ENCODE measurements at places on chromosomes 12 and 14.

DNA sequence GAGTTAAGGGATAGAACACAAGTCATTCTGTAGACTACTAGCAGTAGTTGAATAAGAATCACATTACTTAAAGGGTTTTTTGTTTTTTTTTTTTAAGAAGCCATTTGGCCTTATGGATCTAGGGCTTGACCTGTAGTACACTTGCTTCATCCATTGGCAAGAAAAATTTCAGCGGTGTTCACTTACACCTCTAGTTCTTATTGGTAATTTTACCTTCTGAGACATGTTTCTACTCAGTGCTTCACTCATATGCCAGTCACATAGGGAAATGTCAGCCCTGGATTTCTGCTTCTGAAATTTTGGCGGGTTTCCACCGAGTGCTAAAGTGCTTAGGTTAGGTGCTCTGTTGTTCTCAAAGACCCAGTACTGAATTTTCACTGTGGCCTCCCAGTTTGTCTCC is 72.9 kb downstream of the FRMD6 start:
- DNase-seq: no peak

GRCh38 chr14:95361373-95362137 is 41.8 kb upstream of the CLMN start:
- peak; percentile 46 for DNase-seq

DNA sequence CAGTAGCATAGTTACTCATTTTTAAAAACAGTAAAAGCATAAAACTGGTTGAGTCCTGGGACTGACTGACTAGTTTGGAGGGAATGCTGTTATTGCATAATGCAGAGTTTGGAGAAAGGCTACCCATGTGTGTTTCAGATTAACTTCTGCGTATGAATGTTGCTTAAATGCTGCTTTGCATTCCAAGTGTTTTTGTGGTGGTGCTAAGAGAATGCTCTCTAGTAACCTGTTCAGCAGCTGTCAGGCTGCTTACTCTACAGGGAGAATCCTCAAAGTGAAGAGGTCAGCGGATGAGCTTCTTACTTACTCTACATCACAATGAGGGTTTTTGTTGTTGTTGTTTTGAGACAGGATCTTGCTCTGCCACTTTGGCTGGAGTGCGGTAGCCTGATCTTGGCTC is 4.3 kb downstream of the DLST start:
- DNase-seq: no peak

- DNase-seq: no peak
These were observed 6.0 kb upstream of the KLHDC2 start for GRCh38 chr14:49761839-49762551.

DNA sequence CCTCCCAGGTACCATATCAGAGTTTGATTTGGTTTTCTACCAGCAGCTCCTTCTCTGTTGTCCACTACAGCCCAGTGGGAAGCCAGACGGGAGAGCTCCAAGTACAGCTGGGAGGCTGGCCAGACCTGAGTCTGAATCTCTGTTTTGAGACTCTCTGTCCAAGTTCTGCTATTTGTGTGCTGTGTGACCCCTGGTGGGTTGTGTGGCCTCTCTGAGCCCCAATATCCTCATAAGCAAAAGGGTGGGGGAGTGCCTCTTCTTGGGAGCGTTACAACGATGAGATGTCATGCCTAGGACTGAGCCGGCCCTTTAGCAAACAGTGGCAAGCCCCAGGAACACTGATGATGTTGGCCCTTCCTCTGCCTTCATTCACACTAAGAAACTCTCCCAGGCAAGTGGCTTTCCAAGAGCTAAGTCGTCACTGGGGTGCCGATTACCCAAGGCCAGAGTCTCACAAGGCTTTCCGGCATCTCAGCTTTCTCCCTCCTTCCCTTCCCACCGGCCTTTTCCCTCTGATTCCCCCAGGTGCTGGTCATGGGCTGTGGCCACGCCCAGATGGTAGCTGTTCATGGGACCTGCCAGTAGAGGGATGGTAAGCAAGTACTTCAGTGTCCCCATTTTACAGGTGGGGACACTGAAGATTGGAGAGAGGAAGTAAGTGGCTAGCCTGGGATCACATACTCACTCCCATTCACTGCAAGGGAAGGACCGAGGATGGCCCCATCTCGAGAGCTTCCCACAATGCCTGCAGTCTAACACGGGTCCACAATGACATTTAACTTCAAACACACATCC is 47.7 kb downstream of the BCL11B start:
- no peak for DNase-seq

DNA sequence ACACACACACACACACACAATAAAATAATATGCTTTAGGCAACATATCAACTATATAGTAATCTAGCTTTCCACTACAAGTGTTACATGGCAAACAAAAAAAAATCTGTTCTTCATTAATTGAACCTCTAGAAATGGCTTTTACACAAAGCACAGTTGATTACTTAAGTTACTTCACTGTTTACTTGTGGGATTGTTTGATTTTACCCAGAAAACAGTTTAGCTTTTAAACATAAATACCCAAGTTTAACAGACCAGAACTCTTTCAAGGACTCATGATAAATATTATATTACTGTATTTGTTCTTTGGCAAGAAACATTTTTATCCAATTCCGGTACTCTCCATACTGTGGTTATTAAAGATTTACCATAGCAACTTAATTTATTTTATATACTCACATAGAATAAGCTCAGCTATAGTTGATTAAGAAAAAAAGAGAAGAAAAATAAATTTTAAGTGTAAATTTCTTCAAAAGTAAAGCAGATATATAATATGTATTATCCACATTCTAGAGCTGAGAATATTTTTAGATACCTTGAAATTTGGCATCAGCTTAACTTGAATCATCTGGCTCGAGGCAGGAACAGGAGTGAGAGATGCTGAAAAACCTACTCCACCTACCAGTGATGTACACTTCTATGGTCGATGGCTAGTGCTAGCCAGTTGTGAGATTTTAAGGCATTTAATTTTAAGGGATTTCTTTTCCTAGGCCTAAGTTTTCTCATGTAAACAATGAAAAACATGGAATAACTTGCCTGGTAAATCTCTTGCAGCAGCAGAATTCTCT is 126.0 kb downstream of the BTG1 start:
- no peak for DNase-seq

- DNase-seq: no peak
These were observed 43.2 kb downstream of the RTN1 start for GRCh38 chr14:59827401-59827800.

- no peak for DNase-seq
These were observed 593.7 kb downstream of the TMEM121 start for GRCh38 chr14:106120101-106120500.

- no peak for DNase-seq
These were observed 176.5 kb downstream of the ZFP36L1 start for GRCh38 chr14:68616221-68616902.

GRCh38 chr14:52235866-52236510 is 31.5 kb upstream of the PTGDR start:
- no peak for DNase-seq

- peak; percentile 3 for DNase-seq
These were observed 397.1 kb downstream of the MDGA2 start for GRCh38 chr14:47278233-47278842.

DNA sequence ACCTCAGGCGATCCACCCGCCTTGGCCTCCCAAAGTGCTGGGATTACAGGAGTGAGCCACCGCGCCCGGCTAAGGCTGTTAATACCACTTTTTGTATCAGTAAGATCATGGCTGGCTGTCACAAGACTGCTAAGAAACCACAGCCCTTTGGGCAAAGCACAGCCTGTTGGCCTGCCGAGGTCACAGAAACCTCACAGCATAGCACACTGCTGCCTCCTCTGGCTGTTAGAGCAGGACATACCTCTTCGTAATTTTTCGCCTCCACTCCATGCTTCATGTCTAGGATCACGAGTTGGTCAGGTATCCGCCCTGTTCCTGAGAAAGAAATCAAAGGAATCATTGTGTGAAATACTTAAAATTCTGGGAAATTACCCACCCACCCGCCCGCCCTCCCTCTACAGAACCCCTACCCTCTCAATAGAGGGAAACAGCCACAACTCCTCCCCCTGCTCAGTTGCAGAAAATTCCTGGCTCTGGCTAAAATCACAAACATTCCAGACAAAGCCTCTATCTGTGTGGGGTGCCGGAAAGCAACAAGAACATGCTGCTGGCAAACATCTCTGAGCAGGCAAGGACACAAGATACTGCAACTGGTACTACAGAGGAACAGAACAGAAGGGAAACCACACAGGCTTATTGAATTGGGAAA is 20.7 kb upstream of the NEK9 start:
- DNase-seq: no peak

- DNase-seq: peak; percentile 39
These were observed 129.0 kb upstream of the BCL2L14 start for GRCh38 chr12:11941606-11942337.

GRCh38 chr14:95294834-95295599 is 24.7 kb downstream of the CLMN start:
- DNase-seq: no peak

GRCh38 chr14:54360667-54361066 is 36.1 kb upstream of the CDKN3 start:
- no peak for DNase-seq

- no peak for DNase-seq
These were observed 14.2 kb upstream of the SRSF5 start for GRCh38 chr14:69752773-69753172.

GRCh38 chr12:108047071-108047550 is 82.0 kb upstream of the WSCD2 start:
- no peak for DNase-seq

- DNase-seq: no peak
These were observed 11.5 kb upstream of the NUP107 start for GRCh38 chr12:68675101-68675842.

DNA sequence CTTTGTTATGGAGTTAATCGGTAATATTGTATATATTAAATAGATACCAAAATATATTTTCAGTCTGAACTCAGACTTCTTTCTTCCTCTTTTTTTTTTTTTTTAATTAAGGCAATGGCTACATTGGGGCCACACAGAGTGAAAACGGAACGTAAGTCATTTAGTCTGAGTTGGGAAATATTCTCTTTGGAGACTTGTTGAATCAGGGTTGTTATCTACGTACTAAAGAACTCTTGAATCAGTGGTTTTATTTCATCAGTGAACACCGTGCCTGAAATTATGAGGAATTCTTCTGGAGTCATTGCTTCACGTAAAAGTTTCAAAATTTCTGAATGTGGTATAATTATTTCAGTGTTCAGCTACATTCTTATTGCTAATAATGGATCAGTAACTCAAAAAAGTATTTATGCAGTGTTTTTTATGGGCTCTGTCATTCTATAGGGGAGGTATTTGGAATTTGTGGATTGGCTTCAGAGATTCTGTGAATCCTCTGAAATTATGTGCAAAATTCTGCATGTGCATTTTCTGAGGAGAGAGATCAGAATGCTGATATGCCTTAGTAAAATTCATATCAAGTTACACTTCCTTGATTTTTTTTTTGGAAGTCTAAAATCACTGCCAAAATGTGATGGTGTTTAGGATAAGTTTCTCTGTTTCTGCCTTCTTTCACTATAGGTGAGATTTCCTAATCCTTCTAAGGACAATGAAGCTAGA is 39.6 kb downstream of the BRMS1L start:
- no peak for DNase-seq

- peak; percentile 12 for DNase-seq
These were observed 44.9 kb downstream of the ATP2B1 start for GRCh38 chr12:89663577-89664357.

- DNase-seq: no peak
These were observed 75.3 kb downstream of the SRGAP1 start for GRCh38 chr12:63919756-63920155.

GRCh38 chr12:119060847-119061796 is 79.8 kb downstream of the SRRM4 start:
- no peak for DNase-seq

DNA sequence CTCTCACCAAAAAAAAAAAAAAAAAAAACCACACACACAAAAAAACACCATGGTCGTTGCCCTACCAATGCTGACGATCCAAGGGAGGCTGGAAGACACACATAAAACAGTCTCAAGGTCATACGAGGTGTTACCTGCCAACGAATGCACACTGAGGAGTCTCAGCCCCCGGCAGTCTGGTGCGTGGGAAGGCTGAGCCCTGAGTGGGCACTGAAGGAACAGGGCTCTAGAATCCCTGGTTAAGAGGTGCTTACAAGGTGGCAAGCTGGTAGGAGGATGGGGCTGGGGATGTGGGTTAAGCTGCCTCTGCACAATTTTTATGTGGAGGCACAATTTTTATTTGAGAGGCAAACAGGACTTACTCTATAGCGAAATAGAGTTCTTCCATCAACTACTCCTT is 7.9 kb downstream of the LTBP2 start:
- DNase-seq: no peak

DNA sequence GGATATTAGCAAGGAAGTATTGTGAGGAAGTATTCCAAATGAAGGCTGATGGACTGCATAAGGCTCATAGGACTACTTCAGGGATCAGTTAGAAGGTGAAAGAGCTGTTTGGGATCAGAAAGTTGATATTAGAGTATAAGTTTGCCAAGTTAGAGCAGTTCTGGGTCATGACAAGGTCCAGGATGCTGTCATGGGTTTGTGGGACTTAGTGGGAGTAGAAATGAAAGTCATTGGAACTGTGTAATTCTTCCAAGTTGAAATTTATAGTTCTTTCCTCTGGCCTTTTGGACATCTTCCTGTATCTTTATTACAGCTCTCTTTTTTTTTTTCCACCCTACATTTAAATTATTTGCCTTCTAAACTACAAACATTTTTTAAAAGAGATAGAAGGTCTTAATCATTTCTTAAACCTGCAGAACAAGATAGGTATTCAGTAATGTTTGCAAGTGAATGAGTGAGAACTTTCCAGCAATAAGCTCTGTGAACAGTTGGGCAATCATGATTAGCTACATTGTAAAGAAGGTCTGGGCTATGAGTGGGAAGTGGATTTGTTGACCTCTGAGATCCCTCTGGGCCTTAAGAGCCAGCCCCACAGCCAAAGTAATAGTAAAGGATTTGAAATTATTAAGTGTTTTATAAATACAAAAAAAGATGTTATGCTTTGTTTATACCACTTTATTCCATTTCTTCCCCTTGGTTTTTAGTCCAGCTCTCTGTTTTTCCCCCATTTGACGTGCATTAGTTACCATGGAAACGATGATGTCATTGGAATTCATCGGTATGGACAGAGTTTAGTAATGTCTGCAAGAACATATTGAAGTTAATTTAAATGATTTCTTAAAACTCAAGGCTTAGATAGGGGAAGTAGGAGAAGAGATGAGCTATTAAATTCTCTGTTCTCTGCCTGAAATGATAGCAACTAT is 247.9 kb upstream of the ARHGAP5 start:
- no peak for DNase-seq

DNA sequence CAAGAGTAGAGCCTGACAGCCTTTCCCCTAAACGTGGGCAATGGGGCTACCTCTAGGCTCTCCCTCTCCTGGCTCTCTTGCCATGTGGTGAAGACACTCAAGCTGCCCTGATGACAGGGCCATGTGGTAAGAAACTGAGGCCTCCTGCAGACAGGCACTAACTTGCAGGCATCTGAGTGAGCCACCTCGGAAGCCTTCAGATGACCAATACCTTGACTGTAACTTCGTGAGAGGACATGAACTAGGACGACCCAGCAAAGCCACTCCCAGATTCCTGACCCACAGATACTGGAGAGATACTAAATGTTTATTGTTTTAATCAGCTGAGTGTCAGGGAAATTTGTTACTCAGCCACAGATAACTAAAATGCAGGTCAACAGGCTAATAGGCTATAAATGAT is 96.4 kb downstream of the EFCAB11 start:
- no peak for DNase-seq

Measured in H54 (cell line).